Bone marrow (tissue), 2 donors: ENCODE measurements at places on chromosomes 6 and 20.

GRCh38 chr20:45611054-45611453 lies 18.5 kb upstream of the WFDC10A start:
- no peak for DNase-seq

- DNase-seq = no peak
Measured at GRCh38 chr20:2692886-2693285, 306 bp downstream of the EBF4 start.

- no peak for DNase-seq
Measured at GRCh38 chr6:30747300-30747687, 2.9 kb upstream of the IER3 start.

- DNase-seq = no peak
Measured at GRCh38 chr6:148520109-148520841, 177.6 kb downstream of the SASH1 start.

- DNase-seq = no peak
Measured at GRCh38 chr20:39968495-39968894, 720.5 kb downstream of the MAFB start.

- DNase-seq = no peak
Measured at GRCh38 chr6:12012038-12012557, at the start of gene HIVEP1. Gene HIVEP1, plus strand, starts transcription at chr6:12012312. Its CDS starts 3,317 bp downstream, at chr6:12015629.

GRCh38 chr6:155443168-155443567 lies 12.5 kb downstream of the NOX3 start:
- DNase-seq = no peak

GRCh38 chr20:41418031-41418430 lies 51.4 kb upstream of the EMILIN3 start:
- no peak for DNase-seq

- no peak for DNase-seq
Measured at GRCh38 chr6:129110690-129111343, 227.9 kb downstream of the LAMA2 start.

DNA sequence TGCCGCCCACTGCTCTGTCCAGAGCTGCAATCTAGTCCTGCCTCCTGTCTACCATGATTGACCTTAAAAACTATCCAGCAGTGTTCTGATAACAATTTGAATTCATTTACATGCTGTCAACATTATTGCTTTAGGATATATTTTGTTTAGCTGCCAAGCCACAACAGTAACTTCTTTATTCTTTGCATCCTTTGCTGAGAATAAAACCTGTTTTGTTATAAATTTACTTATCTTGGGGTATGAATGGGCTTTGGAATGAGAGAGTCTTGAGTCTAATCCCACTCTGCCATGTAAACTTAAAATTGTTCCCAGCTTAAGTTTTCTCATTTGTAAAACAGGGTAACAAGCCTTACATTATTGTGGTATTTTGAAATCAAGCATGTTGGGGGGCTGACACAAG lies 116.4 kb downstream of the FLRT3 start:
- no peak for DNase-seq

- DNase-seq = no peak
Measured at GRCh38 chr6:127131772-127132376, 13.4 kb downstream of the RSPO3 start.

GRCh38 chr6:148530394-148530953 lies 187.8 kb downstream of the SASH1 start:
- no peak for DNase-seq

DNA sequence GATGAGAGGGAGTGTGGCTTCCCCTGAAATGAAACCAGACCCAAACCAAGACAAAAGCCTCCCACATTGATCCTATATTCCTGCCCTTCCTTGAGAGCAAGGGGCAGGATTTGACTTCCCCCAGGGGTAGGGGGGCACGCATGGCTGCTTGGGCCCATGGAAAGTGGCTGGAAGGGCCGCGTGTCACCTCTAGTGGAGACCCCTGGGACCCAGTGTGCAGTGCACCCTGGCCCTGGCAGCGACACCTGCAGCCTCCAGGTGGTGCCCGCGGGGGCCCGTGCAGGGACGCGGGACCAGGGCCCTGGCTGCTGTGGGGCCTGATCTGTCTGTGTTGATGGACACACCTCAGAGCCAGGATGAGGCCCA lies 18.0 kb upstream of the SLCO4A1 start:
- DNase-seq = peak; percentile 60

DNA sequence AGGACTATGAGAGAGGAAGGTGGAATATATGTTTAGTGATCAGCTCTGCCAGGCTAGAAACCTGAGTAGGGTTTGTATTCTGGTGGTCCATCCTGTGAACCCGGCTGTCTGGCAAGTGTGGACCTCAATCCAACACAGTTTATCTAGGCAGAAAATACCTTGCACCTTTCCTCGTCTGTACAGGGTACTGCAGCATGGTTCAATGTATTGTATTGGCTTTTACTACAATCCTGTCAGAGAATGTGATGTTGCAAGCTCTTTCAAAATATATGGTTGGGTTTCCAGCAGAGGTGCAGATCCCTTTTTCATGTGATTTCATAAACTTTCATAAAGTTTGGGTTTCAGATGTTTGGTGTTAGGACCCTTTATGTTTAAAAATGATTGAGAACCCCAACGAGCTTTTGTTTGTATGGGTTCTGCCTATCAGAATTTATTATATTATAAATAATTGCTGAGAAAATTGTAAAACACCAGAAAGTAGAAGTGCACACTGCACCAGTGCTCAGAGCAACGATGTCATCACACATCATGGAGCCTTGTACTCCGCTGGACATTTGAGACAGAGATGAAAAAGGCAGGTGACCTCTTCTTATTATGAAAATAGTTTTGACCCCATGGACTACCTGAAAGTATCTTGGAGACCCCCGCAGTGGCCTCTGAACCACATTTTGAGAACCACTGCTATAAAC lies 106.6 kb downstream of the RTN4IP1 start:
- no peak for DNase-seq

- no peak for DNase-seq
Measured at GRCh38 chr20:39248171-39248861, 286.2 kb downstream of the DHX35 start.

DNA sequence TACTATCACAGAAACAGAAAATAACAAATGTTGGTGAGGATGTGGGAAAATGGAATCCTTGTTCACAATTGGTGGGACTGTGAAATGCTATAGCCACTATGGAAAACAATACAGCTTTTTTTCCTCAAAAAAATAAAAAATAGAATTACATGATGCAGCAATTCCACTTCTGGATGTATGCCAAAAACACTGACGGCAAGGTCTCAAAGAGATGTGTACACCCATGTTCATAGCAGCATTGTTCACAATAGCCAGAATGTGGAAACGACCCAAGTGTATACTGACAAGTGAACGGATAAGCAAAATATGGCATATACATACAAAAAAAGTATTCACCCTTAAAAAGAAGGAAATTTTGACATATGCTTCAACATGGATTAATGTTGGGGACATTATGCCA lies 213.4 kb downstream of the KHDC1L start:
- no peak for DNase-seq

GRCh38 chr6:119426619-119427018 lies 77.1 kb upstream of the MAN1A1 start:
- no peak for DNase-seq

DNA sequence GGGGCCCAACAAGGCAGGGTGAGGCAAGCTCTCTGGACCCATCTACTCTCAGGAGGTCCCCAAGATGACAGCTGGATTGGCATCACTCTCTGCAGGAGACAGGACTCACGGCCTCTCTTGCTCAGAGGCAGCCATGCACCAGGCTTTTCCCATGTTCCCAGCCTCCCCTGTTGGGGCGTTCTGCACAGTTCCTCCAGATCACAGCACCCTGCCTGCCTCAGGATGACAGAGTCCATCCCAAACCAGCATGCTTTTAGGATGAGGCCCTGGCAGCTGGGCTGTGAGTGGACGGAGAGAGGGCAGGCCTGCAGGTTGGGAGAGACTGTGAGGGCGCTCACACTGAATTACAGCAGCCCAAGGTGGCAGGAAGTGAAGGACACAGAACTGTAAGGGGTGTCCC lies 143.2 kb upstream of the MLN start:
- DNase-seq = no peak

DNA sequence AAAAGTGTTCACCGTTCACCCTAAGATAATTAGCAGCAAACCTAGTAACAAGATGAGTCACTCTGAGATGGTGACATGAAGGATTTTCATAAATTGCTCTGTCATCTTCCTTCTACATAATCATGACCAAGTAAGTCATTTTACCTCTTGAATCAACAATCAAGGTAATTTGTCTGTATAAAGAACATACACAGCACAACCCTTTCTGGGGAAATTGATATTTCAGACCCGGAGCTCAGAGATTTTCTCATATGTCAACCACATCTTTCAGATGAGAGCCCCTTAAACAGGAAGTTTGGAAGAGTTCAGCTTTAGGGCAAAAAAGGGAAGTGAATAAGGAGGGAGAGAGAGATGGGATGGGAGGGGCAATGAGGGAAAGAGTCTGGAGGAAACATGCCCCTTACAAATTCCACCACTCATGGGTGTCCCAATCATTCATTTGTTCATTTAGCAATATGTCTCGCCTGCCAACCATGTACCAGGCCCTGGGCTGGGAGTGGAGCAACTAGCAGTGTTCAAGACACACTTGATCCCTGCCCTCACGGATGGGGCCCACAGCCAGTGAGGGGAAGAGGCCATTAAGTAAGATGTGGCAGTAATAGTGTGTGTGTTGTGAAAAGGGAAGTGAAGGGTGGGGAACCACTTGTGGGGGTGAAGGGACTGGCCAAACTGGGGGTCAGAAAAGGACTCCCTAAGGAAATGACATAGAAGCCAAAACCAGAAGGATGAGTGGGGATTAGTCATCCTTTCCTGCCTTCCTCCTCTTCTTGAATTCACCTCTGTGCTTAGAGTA lies 190.9 kb downstream of the MAFB start:
- peak; percentile 63 for DNase-seq

DNA sequence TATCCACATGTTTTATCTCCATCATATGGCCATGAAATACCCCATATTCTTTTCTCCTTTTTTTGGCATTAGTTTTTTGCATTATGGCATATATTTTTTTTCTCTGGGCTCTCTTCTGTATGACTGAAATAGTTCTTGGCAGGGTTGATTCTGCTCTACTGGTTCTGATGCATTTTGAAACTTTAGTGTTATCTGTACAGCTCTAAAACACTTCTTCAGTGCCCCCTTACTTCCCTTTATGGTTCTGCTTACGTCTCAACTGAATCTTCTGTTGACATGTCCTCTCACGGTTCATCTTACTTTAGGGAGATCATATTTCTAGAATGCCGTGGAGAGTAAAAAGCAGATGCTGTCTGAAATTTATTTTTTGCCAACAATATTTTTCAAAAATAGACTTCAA lies 23.2 kb upstream of the TXNDC5 start:
- no peak for DNase-seq

GRCh38 chr20:34180460-34181120 lies 60.6 kb upstream of the ASIP start:
- DNase-seq = no peak

DNA sequence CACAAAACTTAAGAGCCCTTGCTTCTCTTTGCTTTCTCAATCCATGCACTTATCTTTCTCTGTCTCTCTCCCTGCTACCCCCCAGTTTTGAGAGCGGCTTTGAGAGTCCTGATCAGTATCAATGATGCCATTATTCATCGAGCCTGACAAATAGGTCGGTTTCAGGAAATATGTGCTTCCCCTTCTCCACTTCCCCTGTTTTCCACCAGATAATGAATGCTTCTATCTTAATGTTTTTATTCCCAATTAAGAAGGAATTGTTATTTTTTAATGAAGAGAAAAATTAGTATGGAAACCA lies 117.7 kb downstream of the KIF13A start:
- DNase-seq = no peak

- no peak for DNase-seq
Measured at GRCh38 chr6:39375405-39375804, 52.9 kb upstream of the KCNK16 start.

DNA sequence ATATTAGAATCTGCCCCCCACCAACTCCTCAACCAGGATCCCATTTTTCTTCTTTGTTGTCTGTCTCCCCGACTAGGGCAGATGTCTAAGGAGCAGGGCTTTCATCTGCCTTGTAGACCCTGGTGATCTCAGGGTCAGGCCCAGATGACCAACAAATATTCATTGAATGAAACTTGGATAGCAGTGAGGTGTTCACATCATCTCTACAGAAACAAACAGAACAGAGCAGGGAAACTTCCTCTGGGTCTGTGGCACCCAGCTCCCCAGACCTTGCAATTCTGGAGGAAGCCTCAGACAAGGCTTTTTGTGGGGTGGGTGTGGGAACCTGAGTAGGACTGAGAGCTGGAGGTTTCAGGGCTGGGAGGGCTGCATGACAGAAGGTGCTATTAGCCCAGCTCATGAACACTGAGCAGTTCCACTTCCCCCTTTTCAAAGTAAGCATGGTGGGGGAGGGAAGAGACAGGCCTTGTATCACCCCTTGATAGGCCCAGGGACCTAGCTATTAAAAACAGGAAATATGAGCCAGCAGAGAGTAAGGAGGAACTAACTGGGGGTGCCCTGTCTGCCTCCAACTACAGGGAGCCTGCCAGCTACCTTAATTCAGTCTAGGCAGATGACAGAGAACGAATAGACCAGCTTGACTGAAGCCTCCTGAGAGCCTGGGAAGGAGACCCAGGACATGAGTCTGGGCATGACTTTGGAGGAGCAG lies 37.3 kb upstream of the TOP1 start:
- peak; percentile 99 for DNase-seq

DNA sequence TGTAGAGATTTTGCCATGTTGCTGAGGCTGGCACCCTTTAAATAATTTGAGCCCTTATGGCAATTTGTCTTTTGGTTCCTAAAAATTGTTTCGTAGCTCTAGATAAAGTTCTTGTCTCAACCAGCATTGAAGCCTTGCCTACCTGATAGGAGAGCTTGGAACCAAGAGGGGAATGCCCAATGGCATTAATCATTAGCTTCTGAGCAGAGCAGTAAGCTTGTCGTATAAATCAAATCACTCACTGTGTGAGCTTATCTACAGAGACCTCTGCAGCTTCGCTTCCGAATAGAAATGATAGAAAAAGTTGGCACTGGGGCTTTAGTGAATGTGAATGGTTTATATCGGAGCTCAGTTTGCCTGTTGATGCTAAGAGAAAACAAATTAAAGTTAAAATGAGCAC lies 10.7 kb downstream of the ANKRD6 start:
- DNase-seq = no peak

DNA sequence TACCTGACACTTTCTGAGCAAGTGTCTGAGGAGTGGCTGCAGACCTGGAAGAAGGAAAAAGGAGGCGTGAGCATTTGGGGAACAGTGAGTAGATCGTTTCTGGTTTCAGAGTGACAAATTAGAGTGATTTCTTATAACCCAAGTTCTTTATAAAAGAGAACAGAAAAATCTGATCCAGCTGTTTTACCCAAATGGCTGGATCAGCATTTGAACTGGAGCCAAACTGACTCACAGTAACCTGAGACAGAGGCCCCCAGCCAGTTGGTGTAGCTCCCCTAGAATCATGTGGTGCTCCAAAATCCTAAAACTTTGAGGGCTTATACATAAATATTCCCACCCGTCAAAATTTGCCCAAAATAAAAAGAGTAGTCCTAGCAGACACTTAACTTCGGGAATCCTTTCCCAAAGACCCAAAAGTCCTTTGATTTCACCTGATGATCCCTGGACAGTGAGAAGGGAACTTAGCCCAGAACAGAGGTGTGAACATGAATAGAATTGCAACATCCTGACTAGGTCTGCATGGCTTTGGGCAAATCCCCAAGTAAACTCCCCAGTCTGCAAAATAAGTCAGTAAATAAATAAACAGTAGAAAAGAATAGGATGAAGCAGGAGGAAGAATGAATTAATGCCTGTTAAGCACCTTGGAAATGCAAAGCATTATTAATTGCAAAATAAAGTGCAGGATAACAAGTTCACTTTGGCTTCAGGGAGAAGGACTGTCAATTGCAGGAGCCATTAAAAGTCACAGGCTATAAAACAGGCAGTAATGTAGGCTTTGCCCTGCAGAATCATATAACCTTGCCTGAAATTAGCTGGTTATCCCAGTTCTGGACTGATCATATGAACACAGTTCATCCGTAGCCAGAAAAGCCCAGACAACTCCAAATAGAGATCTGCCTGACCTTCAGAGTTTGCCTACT lies 262.0 kb upstream of the JARID2 start:
- no peak for DNase-seq
